NAMALWA (cell line): ENCODE measurements at places on chromosomes 7 and 10.

DNA sequence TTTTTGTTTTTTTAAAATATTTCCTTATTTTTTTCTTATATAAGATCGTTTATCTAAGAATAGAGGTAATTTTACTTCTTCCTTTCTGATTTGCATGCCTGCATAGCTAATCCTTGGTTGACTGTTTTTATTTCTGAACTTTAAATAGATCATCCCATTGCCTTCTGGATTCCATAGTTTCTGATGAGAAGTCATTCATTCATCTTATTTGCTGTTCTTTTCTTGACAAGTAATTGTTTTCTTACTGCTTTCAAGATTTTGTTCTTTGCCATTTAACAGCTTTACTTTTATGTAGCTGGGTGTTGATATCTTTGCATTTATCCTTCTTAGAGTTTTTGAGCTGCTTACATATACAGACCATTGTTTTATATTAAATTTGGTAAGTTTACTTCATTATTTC, 437.9 kb downstream of the SDK1 start:
- no peak for DNase-seq

- DNase-seq: no peak
Measured at GRCh38 chr10:117363028-117363427, 12.2 kb downstream of the PDZD8 start.

DNA sequence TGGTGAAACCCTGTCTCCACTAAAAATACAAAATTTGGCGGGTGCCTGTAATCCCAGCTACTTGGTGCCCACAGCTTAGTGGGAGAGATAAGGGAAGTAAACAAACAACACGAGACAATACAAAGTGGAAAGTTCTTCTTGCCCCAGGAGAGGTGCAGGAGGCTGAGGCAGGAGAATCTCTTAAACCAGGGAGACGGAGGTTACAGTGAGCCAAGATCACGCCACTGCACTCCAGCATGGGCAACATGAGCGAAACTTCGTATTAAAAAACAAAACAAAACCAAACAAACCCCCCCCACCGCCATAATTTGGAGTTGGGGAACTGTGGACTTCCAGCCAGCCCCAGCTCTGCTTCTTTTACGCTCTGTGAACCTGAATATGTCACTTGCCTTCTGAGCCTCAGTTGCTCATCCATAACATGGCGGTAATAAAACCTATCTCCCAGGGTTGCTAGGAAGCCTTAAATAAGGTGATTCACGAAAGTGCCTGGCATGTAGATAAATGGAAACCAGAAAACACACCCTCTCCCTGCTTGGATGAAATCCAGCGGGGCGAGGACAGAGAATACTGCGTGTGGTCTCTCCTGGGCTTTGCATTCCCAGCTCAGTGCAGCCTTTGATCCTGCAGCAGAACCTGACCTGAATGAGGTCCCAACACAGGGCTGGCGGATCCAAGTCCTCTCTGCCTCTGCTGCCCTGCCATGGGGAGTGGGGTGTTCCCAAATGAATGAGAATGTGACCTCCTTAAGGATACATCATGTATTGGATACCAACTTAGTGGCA, 10.2 kb downstream of the MLXIPL start:
- DNase-seq: no peak

DNA sequence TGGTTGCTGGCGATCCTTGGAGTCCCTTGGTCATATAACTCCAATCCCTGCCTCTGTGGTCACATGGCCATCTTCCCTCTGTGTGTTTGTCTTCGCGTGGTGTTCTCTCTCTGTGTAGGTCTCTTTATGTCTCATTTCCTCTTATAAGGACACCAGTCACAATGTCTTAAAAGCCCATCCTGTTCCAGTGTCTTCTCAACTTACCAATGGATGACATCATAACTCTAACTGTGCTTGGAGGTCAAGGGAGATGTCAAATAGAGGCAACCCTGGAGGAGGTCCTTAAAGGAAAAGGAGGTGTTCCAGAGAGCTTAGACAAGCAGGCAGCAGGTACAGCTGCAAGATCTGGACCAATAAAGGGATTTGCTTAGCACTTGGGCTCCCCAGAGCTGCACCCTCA, 143.0 kb downstream of the BUB3 start:
- DNase-seq: no peak

GRCh38 chr10:76543655-76544054, 1094.0 kb downstream of the KCNMA1 start:
- no peak for DNase-seq

GRCh38 chr7:117129521-117129955, 176.2 kb downstream of the ST7 start:
- no peak for DNase-seq

- no peak for DNase-seq
Measured at GRCh38 chr10:94062611-94063010, 68.9 kb downstream of the PLCE1 start.

- DNase-seq: no peak
Measured at GRCh38 chr10:88037623-88038022, 174.2 kb downstream of the PTEN start.

- DNase-seq: no peak
Measured at GRCh38 chr7:95316588-95316987, 7.7 kb downstream of the PON1 start.
